ENCODE measurements at places on chromosomes 2 and 18. TPM values are rescaled to one million over a fixed set of nuclear protein-coding genes. Genes with fewer than 3 reads are reported as not detected.

The KCNIP3 gene
- 0.57 TPM for total RNA-seq

The KATNAL2 gene
- total RNA-seq: 3.6 TPM

The NEB gene
- 0.18 TPM for total RNA-seq

The PPP1R1C gene
- total RNA-seq: 1.00 TPM

The SLC14A1 gene
- 27.6 TPM for total RNA-seq

The SIX3 gene
- not detected for total RNA-seq

The CDH7 gene
- total RNA-seq: under 0.01 TPM

The TGFA gene
- 0.28 TPM for total RNA-seq

The SERPINB12 gene
- total RNA-seq: not detected

The HOXD4 gene
- 0.18 TPM for total RNA-seq

The OTX1 gene
- 0.14 TPM for total RNA-seq

The LRATD1 gene
- total RNA-seq: 0.09 TPM

The VIT gene
- total RNA-seq: 2.0 TPM

The SPIRE1 gene
- total RNA-seq: 24.6 TPM

The SNRPD1 gene
- total RNA-seq: 11.9 TPM

The ST8SIA5 gene
- total RNA-seq: not detected

The OTOS gene
- total RNA-seq: not detected

The TEX51 gene
- not detected for total RNA-seq

The UGT1A5 gene
- total RNA-seq: not detected

The SLC30A3 gene
- under 0.01 TPM for total RNA-seq

The DSC2 gene
- not detected for total RNA-seq

The EIF2AK3 gene
- total RNA-seq: 35.8 TPM

The VWA3B gene
- 0.09 TPM for total RNA-seq

The AQP4 gene
- not detected for total RNA-seq

The ELOA2 gene
- not detected for total RNA-seq

Measured in smooth muscle cell of bladder (primary cell).